ENCODE measurements at places on chromosomes 12 and 14.
A peak's percentile ranks its signal among the peaks of the same experiment; 100 is the strongest.

DNA sequence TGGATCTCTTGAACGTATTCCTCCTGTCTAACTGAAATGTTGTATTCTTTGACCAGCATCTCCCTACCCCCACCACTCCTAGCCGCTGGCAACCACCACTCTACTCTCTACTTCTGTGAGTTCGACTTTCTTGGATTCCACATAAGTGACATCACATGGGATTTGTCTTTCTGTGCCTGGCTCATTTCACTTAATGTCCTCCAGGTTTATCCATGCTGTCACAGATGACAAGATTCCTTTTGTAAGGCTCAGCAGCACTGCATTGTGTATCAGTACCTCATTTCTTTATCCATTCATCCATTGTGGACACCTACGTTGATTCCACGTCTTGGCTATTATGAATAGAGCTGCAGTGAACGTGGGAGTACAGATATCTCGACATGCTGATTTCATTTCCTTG is 10.5 kb downstream of the PRKAB1 start:
- no peak for DNase-seq

DNA sequence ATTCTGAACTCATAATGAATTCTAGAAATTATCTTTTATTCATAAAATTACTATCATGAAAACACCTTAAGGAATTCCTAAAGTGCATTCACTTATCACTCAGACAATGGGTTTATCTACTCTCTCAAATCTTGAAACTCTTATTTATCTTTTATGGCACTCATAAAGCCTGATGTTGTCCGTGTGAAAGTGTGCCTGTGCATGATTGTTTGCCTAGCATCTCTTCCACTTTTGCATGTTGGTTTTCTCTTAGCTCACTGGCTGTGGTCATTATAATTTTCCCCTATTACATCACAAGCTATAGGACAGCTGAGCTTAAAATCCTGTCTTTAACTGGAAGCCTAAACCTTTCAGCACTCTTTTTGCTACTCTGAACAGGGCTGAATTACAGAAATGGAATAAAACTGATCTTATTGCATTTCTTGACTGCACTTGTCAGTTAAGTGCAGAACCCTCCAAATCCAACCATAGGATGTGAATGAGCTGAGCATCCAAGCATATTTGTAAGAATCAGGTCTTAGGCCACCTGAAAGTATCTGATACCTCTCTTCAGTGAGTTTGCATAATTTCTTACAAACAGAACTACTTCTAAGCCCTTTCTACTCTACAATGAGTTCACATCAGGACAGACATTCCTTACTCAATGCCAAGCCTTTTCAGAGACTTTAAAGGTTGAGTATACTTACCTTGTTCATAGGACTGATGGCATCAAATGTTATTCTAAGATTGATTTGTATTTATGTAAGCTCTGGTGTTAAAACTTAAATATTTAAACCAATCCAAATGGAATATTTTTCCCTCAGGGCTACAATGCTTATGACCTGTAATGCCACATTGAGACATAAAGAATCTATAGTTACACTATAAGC is 221.2 kb upstream of the KITLG start:
- no peak for DNase-seq

GRCh38 chr12:115541891-115542421 is 735.5 kb downstream of the MED13L start:
- no peak for DNase-seq

GRCh38 chr12:42338280-42338679 is 12.3 kb downstream of the PPHLN1 start:
- DNase-seq = no peak

- DNase-seq = no peak
Measured at GRCh38 chr14:96285667-96286066, 29.7 kb downstream of the BDKRB1 start.

GRCh38 chr14:103726474-103726873 is 10.9 kb downstream of the ZFYVE21 start:
- DNase-seq = no peak

DNA sequence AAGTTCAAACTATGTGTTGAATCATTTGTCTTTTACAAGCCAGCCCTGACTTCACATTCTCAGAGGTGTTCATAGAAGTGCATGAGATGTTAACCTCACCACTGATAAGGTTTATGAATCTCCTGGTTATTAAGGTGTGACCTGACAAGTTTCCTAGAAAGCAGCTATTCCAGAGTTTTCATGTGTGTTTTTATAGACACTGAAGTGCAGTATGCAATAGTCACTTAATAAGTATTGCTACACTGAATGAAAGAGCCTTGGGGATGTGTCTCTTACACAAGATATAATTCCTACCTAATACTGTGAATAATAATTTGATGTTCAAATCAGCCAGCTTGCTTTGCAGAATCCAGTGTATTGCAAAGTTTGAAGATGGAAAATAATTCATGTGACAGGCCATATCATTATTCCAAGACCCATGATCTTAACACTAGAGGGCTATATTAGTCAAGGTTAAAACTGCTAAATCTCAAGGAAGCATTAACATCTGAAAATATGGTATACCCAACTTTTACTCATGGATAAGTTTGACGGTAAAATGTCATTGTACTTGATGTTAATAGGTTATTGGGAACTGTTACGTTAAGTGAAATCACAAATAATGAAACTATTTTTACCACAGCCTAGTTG is 13.0 kb downstream of the SLC25A3 start:
- no peak for DNase-seq

- DNase-seq = peak; percentile 16
Measured at GRCh38 chr12:49627752-49628360, 4.5 kb downstream of the PRPF40B start.

GRCh38 chr14:30108975-30109700 is 181.5 kb upstream of the PRKD1 start:
- no peak for DNase-seq

DNA sequence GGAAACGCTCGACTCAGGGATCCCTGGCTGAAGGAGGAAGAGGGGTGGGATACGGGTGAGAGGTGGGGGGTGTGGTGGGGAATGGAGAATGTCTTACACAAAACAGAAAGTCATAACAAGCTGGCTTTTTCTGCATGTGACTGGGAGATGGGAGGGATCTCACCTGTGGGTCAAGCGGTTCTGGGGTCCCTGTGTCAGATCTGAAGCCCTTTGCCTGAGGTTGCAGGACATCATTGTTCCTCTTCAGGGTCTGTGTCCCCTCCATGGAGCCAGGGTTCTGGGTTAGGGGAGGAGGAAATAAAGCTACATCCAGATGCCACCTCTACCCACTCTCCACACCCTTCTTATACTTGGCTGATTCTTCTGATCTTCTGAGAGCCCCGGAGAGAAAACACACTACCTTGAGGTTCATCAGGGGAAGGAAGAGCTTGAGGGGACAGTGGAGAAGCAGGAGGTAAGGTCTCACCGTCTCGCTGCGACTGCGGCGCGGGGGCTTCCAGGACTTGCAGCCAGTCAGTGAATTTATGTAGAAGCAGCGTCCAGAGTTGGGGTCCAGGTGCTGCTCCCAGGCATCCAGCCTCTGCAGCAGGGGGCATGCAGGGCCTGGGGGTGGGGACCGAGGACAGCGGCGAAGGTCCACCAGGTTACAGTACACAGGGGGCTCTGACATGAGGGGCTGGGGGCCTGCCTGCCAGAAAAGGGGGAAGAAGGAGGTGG is 2.5 kb downstream of the ARHGAP9 start:
- no peak for DNase-seq

DNA sequence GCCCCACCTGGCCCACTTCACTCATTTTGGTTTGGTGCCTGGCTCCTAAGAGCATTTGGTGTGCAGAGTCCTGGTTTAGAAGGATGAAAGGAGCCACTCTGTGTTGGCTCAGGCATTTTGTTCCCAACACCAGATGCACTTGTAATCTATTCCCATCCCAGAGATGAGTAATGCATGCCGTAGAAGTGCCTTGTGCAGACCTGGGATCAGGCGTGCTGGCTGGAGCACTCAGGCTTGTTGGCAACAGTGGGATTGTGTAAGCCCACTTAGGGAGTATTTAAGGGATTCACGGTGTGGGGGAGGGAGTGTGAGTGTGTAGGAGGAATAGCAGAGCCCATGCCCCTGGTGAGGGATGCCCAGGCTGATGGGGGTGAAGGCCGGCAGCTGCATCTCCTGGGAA is 501.5 kb upstream of the TBX3 start:
- no peak for DNase-seq

GRCh38 chr14:92325835-92326234 is 2.9 kb downstream of the SLC24A4 start:
- DNase-seq = no peak

- no peak for DNase-seq
Measured at GRCh38 chr14:58625438-58625837, 12.3 kb upstream of the DACT1 start.

DNA sequence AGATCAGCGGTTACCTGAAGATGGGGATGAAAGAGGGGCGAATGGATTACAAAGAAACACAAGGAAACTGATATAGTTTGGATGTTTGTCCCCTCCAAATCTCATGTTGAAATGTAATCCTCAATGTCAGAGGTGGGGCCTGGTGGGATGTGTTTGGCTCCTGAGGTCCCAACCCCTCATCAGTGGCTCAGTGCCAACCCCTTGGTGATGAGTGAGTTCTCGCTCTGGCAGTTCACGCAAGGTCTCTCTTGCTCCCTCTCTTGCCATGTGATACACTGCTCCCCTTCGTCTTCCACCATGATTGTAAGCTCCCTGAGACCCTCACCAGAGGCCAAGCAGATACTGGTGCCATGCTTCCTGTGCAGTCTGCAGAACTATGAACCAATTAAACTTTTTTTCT is 28.0 kb downstream of the ITGA7 start:
- no peak for DNase-seq

DNA sequence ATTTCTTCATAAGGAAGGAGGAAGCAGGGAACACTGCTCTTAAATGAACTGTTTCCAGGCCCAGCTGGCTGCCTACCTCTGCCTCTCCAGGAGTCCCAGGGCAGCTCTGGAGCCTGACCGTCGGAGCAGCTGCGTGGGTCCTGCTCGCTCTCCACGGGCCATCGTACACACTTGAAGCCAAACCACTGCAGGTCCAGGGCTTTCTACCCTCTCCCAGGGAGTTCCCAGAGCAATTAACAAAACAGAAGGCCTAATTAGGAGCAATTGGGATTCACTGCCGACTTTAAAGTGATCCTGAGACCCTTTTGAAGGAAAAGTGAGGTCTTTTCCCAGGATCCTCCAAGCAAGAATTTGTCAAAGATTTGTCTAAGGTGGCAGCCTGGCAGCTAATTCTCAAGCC is 76.9 kb downstream of the OTX2 start:
- no peak for DNase-seq

GRCh38 chr12:124406043-124406442 is 111.2 kb downstream of the RFLNA start:
- no peak for DNase-seq

DNA sequence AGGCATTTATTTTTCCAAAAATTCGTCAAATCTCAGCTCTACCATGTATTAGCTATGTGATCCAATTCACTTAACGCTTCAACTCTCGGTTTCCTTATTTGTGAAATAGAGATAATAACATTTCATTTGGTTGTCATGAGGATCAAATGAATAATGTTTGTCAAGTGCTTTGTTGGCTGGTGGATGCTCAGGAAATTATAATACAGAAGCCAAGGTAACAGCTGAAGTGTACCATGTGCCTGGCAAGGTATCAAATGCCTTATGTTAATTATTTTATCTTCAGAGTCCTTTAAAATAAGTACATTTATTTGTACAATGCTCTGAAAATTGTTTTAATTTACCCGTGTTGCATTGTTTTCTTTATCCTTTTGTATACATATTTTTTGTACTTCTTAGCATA is 6.1 kb upstream of the PRKCH start:
- DNase-seq = no peak

- DNase-seq = no peak
Measured at GRCh38 chr12:66050610-66051009, 79.9 kb downstream of the LLPH start.

DNA sequence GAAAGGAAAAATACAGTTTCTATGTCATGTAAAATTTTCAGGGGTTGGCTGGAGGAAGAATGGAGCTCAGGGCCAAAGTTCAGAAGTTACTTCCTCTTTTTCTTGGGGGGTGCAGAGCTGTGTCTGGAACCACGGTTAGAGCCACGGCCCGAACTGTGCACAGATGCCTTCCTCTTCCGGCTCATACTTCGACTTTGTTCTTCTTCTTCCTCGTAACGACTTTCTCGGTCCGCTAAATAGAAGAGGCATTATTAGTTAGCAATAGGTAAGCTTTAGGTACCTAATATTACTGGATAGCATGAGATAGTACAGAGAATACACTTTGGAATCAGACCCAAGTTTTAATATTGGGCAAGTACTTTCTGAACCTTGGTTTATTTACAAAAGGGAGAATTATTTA is 31.2 kb downstream of the SUPT16H start:
- no peak for DNase-seq

GRCh38 chr14:105315211-105315721 is 718 bp downstream of the PACS2 start:
- peak; percentile 59 for DNase-seq

GRCh38 chr14:105430042-105430441 is 10.4 kb downstream of the MTA1 start:
- no peak for DNase-seq

DNA sequence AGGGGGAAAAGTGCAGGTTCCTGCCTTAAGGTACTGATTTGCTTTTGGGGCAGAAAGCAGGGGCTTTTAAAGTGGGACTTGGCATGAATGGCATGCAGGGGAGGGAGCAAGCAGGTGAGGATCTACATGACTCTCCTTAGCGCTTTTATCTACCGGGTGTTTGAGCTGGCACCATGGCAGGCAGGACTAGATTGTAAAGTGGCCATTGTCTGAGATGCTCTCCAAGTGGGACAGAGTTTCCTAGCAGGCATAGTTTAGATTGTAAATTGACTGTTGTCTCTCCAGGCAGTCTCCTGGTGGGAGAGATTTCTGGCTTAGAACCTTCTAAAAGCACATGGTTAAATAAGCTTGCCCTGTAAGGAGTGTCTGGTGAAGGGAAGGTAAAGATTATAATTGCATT is 5.3 kb upstream of the DICER1 start:
- no peak for DNase-seq

DNA sequence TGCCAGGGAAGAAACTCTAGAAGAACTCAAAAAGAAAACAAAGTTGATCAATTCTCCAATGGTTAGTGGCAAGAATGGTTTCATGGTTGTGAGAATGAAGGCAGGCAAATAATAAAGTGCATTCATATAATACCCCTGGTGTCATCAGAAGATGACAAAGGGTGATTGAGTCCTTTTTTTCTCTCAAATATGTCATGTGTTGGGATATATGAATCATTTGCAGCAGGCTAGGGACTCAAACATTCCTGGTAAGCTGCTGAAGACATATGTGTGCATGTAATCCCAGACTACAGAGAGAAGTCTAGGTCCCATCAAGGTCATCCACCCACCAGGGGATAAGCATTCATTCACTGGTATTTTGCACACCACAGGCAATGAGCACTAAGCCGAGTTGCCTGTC is 82.4 kb upstream of the MYF6 start:
- no peak for DNase-seq

DNA sequence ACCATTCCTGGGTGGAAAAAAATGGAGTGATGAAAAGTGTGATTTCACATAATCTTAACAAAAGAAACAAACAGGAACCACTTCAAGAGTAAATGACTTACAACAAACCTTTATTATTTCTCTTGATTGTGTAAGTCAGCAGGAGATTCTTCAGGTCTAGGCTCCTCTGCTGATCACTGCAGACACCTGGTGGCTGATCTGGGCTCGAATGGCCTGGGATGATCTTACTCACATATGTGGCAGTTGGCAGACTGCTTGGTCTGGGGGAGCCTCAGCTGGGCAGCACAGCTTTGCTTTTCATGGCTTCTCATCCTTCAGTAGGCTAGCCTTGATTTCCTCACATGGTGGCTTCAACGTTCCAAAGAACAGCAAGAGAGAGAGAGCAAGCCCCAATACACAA is 215.4 kb upstream of the PRICKLE1 start:
- no peak for DNase-seq

Data from activated T-cell treated with anti-CD3 and anti-CD28 coated beads, Interleukin-2, amount 50 U/mL, for 48 hours (primary cell).